Ovary (tissue), 10 donors: ENCODE measurements at places on chromosomes 3 and 15. TPM values are rescaled to one million over a fixed set of nuclear protein-coding genes. Genes with fewer than 3 reads are reported as not detected.

The IL5RA gene
- 0.99 TPM for total RNA-seq

The TXNRD3 gene
- 21.7 TPM for total RNA-seq

The NAALADL2 gene
- total RNA-seq: 22.2 TPM

The TM4SF1 gene
- total RNA-seq: 92.7 TPM

The TMEM42 gene
- 11.9 TPM for total RNA-seq

GRCh38 chr3:141440942-141441341 is 45.9 kb upstream of the RASA2 start:
- DNase-seq: no peak
- peaks cover 13% of the 10 kb centered on the region for H3K4me1 ChIP-seq
- no peaks in the 10 kb centered on the region for H3K27me3 ChIP-seq

- H3K27ac ChIP-seq: no peak overlapping the region
- H3K4me1 ChIP-seq: no peaks in the 10 kb centered on the region
- no peaks in the 10 kb centered on the region for H3K36me3 ChIP-seq
- H3K27me3 ChIP-seq: no peaks in the 10 kb centered on the region
Observed at GRCh38 chr15:58086491-58086890, 21.0 kb upstream of the ALDH1A2 start.

GRCh38 chr3:172751175-172751704 is 714 bp downstream of the ECT2 start:
- no peaks in the 10 kb centered on the region for H3K36me3 ChIP-seq
- H3K27me3 ChIP-seq: no peaks in the 10 kb centered on the region
- DNase-seq: no peak
- no peak overlapping the region for H3K27ac ChIP-seq

DNA sequence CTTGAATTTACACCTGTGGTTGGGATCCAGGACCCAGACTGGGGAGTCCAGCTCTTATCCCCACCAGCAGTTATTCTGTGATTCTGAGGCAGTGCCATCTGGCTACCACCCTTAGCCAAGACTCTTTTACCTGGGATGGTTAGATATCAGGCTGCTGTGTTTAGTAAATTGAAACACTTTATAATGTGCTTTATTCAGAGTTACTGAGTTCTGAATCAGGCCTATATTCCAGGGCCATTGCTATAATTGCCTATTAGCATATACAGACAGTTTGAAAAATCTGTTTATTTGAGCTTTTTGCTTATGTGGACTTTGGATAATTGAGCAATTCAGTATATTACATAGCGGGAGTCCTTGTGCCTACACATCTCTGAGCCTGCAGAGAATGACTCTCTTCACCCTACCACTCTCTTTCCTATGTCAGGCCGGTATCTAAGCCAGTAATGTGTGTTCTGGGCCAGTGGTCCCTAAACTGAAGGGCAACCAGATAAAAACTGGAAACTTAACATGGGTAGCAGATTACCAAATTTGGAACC is 45.4 kb upstream of the TRAK1 start:
- no peak for DNase-seq
- no peak overlapping the region for H3K27ac ChIP-seq
- H3K36me3 ChIP-seq: no peaks in the 10 kb centered on the region
- H3K4me1 ChIP-seq: peaks cover 7% of the 10 kb centered on the region

DNA sequence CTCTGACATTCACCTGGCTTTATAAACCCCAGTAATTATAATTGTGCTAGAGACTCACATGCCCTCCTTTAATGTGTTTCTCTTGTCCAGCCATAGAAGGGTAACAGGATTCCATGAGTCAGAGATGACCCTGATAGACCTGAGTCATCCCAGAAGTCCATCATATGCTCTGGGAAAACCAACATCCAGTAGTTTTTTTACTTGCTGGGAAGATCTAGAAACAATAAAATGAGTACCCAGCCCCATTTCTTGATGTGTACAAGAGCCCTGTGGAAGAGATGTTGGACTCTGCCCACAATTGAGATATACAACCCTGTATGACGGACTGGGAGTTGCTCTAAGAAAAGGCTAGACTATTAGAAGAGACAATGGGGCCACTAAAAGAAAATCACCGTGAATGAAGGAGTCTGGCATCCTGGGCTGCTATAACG is 22.4 kb upstream of the THUMPD3 start:
- no peaks in the 10 kb centered on the region for H3K4me1 ChIP-seq
- H3K27me3 ChIP-seq: no peaks in the 10 kb centered on the region
- H3K27ac ChIP-seq: no peak overlapping the region
- H3K36me3 ChIP-seq: no peaks in the 10 kb centered on the region
- no peak overlapping the region for H3K4me3 ChIP-seq

DNA sequence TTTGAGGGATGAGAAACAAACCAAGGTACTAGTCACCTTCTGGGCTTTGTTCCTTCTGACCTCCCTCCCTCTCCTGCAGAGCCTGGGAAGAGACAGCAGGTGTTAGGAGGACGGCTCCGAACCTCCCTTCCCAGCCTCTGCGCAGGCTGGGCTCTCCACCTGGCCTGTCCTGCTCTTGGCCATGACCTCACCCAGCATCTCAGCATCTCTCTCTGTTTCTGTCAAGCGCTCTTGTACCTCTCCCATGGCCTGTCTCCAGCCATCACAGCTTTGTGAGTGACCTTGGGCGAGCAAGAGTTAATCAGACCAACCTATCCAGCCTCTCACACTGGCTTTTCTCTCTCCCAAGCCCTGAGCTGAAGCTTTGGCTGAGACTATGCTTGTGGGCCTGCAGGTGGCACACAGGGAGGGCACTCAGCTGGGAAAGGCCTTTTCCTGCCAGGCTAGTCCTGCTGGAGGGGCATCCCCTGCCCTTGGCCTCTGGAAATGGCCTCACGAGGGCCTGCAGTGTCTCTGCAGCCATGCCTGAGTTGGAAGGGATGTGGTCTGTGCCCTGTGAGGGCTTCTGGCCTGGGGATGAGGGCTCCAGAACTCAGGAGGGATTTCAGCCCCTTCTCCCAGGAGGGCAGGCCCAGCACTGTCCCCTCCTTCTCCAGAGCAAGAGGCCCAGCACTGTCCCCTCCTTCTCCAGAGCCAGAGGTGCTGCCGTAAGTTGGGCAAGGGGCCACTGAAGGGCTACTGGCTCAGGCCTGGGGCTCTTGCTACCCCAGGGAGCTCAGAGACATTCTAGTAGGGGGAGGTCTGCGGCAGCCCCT is 2.1 kb downstream of the CHST13 start:
- no peaks in the 10 kb centered on the region for H3K27me3 ChIP-seq
- no peak for DNase-seq
- H3K27ac ChIP-seq: no peak overlapping the region
- H3K36me3 ChIP-seq: no peaks in the 10 kb centered on the region
- H3K4me1 ChIP-seq: no peaks in the 10 kb centered on the region
- H3K4me3 ChIP-seq: no peak overlapping the region

GRCh38 chr15:65286069-65286703 is 497 bp downstream of the PARP16 start:
- peaks cover 4% of the 10 kb centered on the region for H3K4me1 ChIP-seq
- no peaks in the 10 kb centered on the region for H3K36me3 ChIP-seq

GRCh38 chr3:13544951-13545651 is 3.8 kb upstream of the FBLN2 start:
- no peaks in the 10 kb centered on the region for H3K27me3 ChIP-seq
- no peaks in the 10 kb centered on the region for H3K36me3 ChIP-seq
- no peak overlapping the region for H3K4me3 ChIP-seq
- no peak for DNase-seq
- H3K4me1 ChIP-seq: peaks cover 3% of the 10 kb centered on the region

GRCh38 chr3:43699864-43700263 is 9.1 kb downstream of the ABHD5 start:
- no peaks in the 10 kb centered on the region for H3K27me3 ChIP-seq
- H3K36me3 ChIP-seq: no peaks in the 10 kb centered on the region
- H3K4me3 ChIP-seq: no peak overlapping the region
- no peak overlapping the region for H3K27ac ChIP-seq
- no peak for DNase-seq

DNA sequence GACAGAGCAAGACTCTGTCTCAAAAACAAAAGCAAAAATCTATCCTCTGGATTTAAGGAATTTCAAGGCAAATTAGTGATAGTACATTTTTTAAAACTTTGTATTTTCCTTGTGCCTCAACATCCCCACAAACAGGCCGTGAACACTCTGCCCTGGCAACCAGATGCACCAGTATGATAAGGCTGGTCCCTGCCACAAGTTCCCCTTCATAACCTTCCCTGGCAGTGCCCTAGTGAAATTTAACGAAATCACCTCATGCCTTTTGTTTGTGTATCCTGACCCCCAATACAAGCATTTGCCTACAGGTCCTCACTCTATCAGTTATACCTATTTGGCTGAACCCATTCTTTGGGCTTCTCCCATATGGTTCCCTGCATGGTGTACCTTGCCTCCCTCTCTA is 107.4 kb upstream of the FLNB start:
- no peaks in the 10 kb centered on the region for H3K36me3 ChIP-seq
- H3K4me3 ChIP-seq: no peak overlapping the region
- no peak overlapping the region for H3K27ac ChIP-seq
- no peak for DNase-seq

DNA sequence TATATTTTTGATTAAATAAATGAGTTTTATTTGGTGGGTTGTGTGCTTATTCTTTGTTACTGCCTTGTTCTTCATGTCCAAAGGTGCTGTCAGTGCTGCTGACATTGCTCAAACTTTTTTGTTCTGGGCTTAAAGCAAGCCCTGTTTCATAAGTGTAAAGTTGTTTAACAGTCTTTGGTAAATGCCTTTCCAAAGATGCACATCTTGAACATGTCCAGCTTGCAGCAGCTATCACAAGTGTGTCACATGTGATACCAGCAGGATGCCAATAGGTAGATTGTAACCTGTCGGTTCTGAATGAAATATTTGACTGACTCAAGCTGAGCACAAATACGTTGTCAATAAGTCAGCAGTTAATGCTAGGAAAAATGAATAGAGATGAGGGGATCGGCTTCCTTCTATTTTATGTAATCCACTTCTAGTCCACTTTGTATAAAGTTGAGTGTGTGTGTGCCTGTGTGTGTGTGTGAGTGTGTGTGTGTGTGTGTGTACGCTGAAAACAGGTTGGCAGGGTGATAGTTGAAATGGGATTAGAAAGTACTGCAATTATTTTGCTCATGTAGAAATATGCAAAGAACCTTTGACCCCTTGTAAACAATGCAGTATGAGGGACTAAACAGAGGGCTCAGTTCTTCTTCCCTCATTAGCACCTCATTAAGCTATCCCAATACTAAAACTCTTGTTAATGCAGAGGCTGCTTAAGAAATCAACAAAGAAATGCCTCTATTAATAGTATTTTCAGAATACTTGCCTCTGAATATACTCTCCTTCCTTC is 986.5 kb downstream of the TUSC7 start:
- H3K27ac ChIP-seq: no peak overlapping the region
- H3K4me1 ChIP-seq: no peaks in the 10 kb centered on the region
- no peak for DNase-seq
- no peak overlapping the region for H3K4me3 ChIP-seq
- H3K36me3 ChIP-seq: no peaks in the 10 kb centered on the region
- H3K27me3 ChIP-seq: no peaks in the 10 kb centered on the region

GRCh38 chr15:94404733-94405283 is 173.4 kb downstream of the MCTP2 start:
- no peak overlapping the region for H3K4me3 ChIP-seq
- no peaks in the 10 kb centered on the region for H3K27me3 ChIP-seq
- DNase-seq: no peak
- H3K36me3 ChIP-seq: no peaks in the 10 kb centered on the region

- no peaks in the 10 kb centered on the region for H3K36me3 ChIP-seq
- H3K4me3 ChIP-seq: no peak overlapping the region
- H3K4me1 ChIP-seq: peaks cover 7% of the 10 kb centered on the region
- H3K27ac ChIP-seq: no peak overlapping the region
- no peak for DNase-seq
Observed at GRCh38 chr3:42080453-42080872, 10.7 kb upstream of the TRAK1 start.
